ENCODE measurements at places on chromosomes 6 and 20.
A peak's percentile ranks its signal among the peaks of the same experiment; 100 is the strongest.

GRCh38 chr6:12114055-12114503, 102.0 kb downstream of the HIVEP1 start:
- no peak for DNase-seq

DNA sequence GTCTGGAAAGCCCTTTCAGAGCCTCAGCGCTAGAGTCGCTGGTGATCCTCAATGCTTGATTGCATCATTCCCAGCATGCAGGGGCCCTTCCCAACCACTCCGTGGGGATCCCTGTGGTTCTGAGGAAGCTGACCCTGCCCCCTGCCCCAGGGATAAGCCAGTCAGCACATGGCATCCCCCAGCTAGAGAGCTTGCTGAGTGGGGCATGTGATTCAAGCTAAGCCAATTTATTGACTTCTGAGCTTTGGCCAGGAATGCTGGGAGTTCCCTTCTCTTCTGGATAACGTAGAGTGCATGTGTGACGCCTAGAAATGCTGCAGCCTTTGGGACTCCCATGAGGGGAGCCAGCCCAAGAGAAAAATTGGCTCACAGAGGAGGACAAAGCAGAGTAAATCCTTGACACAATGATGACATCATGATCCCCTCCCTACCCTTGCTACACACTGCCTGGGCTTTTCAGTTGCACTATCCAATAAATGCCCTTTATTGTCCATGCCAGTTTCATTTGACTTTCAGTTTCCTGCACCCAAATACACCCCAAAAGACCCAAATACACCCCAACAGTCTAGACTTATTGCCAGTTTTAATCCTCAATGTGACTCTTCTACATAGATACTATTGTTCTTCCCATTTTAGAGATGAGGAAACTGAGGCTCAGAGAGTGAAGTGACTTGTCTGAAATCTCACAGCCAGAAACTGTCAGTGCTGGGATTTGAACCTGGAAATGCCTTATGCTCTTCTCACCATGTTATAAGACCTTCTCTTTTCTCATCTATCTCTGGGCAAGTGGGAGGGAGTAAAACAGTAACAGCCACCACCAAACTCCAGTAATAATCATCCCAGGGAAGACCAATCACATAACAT, 34.3 kb downstream of the KCNB1 start:
- DNase-seq, result no peak

DNA sequence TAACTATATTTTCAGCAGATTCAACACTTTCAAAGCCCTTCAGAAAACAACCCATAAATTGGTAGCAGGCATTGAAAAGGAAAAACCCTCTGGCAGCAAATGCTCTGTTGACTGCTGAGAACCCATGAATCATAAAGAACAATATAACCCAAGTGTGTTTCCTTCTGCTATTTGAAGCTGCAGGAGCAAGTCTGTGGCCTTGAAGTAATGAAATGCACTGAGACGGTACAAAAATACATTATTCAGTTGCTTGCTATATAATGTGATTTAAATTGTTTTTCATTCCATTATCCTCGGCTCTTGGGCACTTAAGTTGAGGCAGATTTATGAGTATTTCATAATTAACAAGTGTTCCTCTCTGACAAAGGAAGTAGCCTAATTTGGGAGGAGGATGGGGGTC, 40.6 kb upstream of the SAMD5 start:
- peak; percentile 25 for DNase-seq

- DNase-seq, result no peak
Measured at GRCh38 chr6:145309842-145310535, 425.3 kb downstream of the EPM2A start.

DNA sequence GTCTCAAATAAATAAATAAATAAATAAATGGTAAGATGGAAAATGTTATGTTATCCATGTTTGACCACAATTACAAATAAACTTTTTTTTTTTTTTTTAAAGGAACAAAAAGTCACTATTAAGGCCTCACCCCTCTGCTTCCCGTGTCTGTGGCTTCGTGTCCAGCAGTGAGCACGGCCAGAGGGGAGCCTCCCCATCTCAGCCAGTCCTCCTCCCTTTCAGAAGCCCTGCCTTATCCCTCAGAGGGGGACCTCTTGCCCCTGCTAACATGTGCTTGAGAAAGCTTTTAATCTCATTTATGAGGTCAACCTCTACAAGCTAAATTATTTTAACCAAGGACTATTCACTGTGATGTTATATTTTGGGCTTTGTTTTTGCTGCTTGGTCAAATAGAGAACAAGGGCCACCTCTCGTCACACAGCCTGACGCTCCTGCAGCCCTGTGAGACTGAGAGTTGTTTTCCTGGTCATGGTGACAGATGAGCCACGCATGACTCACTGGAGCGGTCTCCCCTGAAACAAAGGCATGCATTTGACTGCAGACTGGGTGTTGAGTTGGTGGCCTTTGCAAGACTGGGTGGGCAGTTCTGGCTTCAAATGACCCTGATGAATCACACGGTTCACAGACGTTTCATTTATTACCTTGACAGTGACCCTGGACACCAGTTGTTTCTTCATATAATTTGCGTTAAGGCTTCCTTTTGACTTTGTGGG, 131.8 kb downstream of the TIAM2 start:
- DNase-seq, result peak; percentile 78

DNA sequence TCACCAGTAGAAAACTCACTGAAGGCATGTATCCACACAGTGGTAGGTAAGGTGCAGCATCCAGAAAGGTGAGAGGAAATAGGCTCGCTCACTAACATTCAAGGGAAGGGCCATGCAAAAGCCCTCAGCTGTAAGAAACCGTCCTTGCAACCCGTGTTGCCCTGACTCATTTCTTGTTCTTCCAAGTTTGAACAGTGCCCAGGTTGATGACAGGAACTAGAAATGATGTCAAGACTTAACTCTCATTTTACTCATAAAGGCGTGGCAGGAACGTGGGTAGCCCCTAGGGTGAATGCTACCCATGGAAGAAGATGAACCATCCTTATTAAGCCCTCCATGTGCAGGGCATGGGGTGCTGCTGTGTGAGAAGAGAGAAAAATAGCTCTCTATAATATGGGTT, 187.6 kb downstream of the CD83 start:
- no peak for DNase-seq

- DNase-seq, result no peak
Measured at GRCh38 chr6:150895928-150896632, 30.6 kb downstream of the MTHFD1L start.

- DNase-seq, result peak; percentile 86
Measured at GRCh38 chr6:6008648-6009421, 2.1 kb upstream of the NRN1 start.

GRCh38 chr20:2807019-2807418, 6.6 kb upstream of the CPXM1 start:
- DNase-seq, result no peak

GRCh38 chr6:26029857-26030653, 57.2 kb upstream of the HFE start:
- DNase-seq, result no peak

GRCh38 chr6:159105716-159106115, 60.9 kb upstream of the TAGAP start:
- no peak for DNase-seq

DNA sequence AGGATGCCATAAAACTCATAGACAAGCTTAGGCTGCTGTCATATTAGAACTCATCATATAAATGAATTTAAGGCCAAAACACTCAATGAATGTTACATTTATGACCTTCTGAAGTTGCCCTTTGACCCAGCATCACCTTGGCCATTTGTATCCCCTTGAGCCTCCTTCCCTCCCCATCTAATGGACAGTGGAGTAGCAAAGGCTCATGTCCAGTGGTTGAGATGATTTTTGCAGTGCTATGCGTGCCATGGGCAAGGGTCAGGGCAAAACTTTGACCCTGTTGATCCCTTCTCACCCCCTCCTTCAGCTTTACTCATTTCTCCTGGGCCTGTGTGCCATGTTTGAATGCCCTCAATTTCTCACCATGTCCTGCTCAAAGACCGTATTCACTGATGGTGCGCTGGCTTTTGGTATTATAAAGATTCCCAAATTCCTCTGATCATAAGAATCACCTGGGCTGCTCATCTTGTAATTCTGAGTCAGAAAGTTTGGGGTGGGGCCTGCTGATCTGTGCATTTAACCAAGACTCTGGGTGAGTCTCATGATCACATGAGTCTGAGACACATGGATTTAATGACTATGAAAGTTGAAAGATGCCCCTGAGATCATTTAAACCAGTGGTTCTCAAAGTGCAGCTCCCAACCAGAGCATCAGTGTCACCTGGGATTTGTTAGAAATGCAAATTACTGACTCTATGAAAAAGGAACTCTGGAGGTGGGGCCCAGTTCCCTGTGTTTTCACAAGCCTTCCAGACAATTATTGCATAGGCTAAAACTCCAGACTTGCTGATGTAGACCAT, 57.5 kb upstream of the IL20RA start:
- DNase-seq, result no peak

GRCh38 chr6:100730001-100730980, 150.8 kb downstream of the ASCC3 start:
- DNase-seq, result no peak

GRCh38 chr20:38301309-38301708, 2.6 kb upstream of the BPI start:
- DNase-seq, result no peak

GRCh38 chr20:5996765-5997164, 46.3 kb downstream of the MCM8 start:
- DNase-seq, result no peak

GRCh38 chr6:32327103-32327502, 44.6 kb downstream of the TSBP1 start:
- no peak for DNase-seq

GRCh38 chr20:43925801-43926200, 11.1 kb downstream of the TOX2 start:
- DNase-seq, result peak; percentile 51

- DNase-seq, result no peak
Measured at GRCh38 chr20:34680586-34681175, 3.8 kb upstream of the PIGU start.

GRCh38 chr6:46796848-46797580, 3.8 kb downstream of the MEP1A start:
- DNase-seq, result no peak

- DNase-seq, result no peak
Measured at GRCh38 chr6:161850562-161850961, 576.7 kb upstream of the AGPAT4 start.

DNA sequence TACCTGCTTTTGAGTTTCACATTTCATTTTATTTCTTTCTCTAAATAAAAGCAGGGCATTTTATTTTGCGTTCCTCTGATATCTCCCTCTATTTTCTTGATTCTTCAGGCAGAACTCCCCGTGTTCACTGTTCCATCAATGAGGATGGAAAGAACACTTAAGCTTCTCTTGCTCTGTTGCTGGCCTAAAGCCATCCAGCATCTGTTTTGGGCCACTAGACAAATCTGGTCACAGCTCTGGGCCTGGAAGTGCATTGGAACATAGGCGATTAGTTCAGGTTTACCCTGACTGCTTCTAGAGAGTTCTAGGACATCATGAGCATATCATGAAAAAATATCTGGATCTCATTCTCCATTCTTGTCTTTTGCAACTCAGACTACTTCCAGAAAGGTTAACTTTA, 611.2 kb downstream of the UTRN start:
- no peak for DNase-seq

DNA sequence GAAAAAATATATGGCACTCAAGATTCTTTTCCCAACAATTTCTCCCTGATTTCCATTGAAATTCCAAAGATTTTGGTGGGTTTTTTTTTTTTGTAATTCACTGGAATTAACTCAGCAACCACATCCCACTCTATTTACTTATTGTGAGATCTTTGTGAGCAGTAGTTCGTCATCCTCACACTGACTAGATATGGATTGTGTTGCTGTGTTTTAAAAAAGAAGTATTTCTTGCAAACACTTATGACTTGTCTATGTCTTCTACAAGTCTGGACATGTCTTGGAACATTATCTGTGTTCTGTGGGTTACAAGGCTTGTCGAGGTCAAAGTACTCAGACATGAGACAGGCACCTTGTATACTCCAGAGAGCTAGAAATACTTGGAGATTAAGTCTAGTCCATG, 7.3 kb upstream of the TENT5A start:
- no peak for DNase-seq

DNA sequence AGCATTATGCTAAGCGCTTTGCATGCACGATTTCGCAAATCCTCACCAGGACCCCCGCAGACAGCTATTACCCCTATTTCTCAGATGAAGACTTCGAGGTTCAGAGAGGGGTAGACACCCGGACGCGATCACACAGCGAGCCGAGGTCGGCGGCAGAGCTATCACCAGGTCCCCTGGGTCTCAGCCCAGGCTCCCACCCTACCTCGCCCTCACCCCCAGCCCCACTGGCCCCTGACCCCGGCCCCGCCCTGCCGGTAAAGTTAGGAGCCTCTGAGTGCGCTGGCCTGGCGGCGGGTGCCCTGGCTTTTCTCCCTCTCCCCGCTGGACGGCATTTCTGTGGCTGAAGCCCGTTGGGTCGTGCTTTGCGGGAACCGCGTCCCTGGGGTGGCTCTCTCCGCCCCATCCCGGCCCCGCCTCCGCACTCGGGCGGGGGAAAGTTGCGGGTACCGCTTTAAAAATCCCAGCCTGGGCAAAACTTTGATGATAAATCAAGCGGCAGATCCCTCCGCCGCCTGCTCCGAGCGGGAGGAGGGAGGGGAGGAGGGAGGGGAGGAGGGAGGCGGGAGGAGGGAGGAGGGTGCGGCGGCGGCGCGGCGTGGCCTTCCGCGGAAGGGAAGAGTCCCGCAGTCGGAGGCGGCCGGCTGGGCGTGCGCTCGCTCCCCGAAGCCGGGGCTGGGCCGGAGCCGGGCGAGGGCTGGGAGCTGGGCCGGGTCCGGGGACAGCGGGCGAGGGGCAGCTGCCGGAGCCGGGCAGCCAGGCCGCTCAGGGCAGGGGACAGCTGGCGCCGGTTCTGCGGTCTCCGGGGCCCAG, at the start of gene VSTM2L:
Gene VSTM2L, plus strand, starts transcription at position 624 of the 810 bp plus-strand sequence. CDS start 224 bp downstream, outside the sequence.
- DNase-seq, result no peak

DNA sequence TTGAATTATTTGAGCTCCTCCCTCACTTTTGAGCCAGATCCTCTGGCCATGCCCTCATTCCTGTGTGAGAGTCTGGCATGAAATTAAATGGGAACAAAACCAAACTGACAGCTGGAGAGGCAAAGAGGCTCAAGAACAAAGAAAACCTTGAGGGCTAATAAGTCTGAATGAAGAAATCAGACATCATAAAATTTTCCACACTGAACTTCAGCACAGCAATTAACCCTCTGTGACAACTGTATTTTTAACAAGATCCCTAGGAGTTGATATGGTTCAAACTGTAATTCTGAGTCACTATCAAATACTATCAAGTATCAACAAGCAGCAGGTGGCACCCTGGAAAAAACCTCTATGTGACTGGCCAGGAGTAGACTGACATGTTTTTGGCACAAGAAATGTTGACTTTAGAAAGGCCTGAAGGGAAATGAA, 109.4 kb upstream of the EMILIN3 start:
- peak; percentile 97 for DNase-seq

DNA sequence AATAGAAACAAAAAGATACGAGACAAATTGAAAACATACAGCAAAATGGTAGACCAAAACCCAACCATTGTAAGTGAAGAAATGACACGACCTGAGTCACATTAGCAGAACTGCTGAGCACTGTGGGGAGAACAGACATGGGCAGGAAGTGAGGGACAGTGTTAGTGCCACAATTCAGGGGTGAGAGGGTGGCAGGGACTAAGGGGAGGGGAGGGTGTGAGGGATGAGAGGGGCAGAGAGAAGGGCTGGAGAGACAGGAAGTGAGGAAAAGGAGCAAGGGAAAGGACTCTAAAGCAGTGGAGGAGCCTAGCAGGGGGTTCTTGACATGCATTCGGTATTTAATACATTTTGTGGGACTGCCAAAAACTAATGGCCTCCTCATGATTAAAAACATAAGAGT, 45.0 kb upstream of the TRIM26 start:
- no peak for DNase-seq

Data from endothelial cell of umbilical vein (primary cell).